ENCODE measurements at places on chromosomes 5 and 9. TPM values are rescaled to one million over a fixed set of nuclear protein-coding genes. Genes with fewer than 3 reads are reported as not detected.

The TAS2R1 gene
- not detected for polyA plus RNA-seq

The CD274 gene
- 0.76 TPM for polyA plus RNA-seq

The IRX1 gene
- 50.3 TPM for polyA plus RNA-seq

The ANGPTL2 gene
- 15.3 TPM for polyA plus RNA-seq

The CYLC2 gene
- polyA plus RNA-seq = not detected

GRCh38 chr5:24215114-24215513 is 429.7 kb downstream of the CDH10 start:
- DNase-seq = no peak

DNA sequence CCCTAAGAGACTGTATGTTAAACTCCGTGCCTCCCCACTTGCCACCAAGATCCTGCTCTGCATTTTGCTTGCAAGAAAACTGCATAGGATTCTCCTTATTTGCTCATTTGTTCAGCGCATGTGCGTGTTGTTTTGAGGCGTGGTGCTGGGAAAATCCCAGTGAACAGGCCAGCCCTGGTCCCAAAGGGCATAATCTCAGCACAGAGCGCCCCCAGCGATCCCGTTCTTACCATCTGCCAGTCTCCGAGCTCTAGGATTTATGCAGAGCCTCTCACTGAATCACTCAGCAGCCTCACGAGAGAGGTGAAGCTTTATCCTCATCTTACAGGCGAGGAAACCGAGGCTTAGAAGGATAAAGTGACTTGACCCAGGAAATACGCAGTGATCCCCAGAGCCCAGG is 11.5 kb downstream of the PRRX2 start:
- DNase-seq = no peak

GRCh38 chr5:173774271-173774761 is 113.8 kb upstream of the CPEB4 start:
- DNase-seq = no peak

GRCh38 chr5:1704676-1705075 is 95.0 kb downstream of the MRPL36 start:
- DNase-seq = no peak

- no peak for DNase-seq
Observed at GRCh38 chr5:134103998-134104654, 10.4 kb upstream of the TCF7 start.

- no peak for DNase-seq
Observed at GRCh38 chr9:91807643-91808246, 142.3 kb downstream of the ROR2 start.

- no peak for DNase-seq
Observed at GRCh38 chr5:54084696-54085095, 225.7 kb downstream of the ARL15 start.

DNA sequence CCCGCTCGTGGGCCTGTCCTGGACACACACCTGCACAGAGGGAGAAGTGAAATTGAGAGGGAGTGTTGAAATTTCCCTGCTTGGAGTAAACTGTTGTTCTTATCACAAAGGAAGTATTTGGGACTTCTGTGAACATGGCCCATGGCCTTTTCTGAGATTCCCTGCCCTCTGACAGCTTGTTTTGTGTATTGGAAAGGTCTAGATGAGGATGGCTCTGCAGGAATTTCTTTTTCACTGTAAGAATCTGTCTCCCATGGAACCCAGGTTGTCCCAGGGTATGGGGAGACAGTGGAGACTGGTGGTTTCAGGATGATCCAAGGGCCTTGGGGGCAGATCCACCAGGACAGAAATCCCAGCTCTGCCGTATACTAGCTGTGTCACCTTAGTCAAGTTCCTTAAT is 121.8 kb downstream of the ARHGAP26 start:
- no peak for DNase-seq

Measured in left renal cortex interstitium (tissue), 4 donors.